ENCODE measurements at places on chromosomes 4 and X. TPM values are rescaled to one million over a fixed set of nuclear protein-coding genes. Genes with fewer than 3 reads are reported as not detected.

YY2 gene
- 1.4 TPM for total RNA-seq

SLC10A4 gene
- total RNA-seq, result 0.40 TPM

CASP6 gene
- 16.8 TPM for total RNA-seq

DSPP gene
- not detected for total RNA-seq

DNA sequence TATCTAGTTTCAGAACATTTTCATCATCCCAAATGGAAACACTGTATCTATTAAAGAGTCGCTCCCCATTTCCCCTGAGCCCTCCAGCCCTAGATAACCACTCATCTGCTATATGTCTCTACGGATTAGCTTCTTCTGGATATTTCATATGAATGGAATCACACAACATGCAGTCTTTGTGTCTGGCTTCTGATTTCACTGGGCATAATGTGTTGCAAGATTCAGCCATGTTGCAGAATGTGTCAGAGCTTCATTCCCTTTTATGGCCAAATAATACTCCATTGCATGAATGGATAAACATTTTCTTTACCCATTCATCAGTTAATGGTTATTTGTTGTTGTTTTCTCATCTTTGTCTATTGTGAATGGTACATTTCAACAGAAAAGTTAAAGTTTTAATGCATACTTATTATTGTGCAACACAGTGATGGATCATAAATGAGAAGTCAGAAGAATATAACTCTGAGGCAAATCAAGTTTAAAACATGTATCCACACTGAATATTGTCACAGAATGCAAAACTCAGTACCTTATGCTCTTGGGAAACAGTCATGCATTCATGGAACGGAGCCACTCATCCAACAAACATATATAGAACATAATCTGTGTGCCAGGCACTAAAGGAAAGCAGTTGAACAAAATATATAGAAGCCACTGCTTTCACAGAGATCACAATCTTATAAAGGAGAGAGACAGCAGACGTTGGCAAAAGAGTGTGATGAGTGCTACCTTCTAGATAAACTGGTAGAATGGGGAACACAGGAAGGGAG, 57.8 kb upstream of the MAGEA4 start:
- DNase-seq, result no peak

DNA sequence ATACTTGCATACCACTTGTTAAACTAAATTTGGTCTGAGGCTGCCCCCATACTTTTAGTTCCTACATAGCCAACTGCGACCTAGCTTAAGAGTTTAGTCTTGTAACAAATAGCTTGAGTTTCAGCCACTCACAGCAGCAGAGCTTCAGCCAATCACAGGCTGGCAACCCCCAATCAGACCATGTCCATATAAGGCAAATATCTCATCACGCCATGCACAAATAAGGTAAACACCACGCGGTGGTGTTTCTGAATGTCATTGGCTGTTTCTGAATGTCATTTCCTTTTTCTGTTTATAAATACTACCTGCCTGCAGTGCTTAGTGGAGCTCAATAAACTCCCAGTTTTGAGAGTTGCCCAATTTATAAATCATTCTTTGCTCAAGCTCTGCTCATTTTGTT, 143.1 kb upstream of the MAD2L1 start:
- no peak for DNase-seq

DNA sequence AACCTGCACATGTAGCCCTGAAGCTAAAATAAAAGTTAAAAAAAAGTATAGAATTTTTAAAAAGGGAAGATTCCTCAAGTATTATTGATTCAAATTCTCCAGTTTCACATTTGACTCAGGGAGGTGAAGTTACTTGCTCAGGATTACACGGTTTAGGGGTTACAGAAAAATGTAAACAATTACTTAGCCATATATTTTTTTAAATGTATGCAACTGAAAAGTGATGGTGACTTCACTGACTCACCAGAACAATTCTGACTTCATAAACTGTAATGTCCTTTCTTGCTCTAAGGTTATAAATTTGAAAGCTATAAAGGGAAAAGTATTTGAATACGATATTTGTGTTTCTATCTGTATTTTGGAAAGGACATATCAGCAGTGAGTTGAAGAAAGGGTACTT, 371.2 kb downstream of the SPRY1 start:
- no peak for DNase-seq

DNA sequence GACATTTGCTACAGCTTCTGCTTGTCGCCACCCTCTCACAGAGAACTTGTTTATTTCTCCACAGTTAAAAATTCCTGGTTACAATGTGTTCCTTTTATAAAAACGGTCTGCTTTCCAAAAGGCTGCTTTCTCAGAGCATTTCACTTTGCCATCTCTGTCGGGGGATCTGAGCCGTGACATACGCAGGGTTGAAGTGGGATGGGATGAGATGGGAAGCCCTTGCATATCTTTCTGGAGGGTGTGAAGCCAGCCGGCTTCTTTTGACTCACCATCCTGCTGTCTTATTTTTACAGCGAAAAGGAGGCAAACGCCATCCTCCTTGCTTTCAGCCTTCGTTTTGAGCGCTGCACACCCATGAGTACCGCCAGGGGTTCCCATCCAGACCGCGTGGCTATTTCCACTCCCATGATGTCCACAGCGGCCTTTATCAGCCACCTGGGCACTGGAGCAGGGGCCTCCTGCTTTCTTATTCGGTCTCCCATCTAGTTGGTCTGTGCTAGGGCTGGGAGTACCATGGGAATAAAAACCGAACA, 99.8 kb upstream of the GATB start:
- DNase-seq, result no peak

- no peak for DNase-seq
Observed at GRCh38 chrX:63658920-63659319, 126.1 kb downstream of the ARHGEF9 start.

All from T-cell (primary cell).